ENCODE measurements at places on chromosomes 7 and 10.

GRCh38 chr10:110750931-110751330, 106.8 kb downstream of the RBM20 start:
- no peak for DNase-seq

DNA sequence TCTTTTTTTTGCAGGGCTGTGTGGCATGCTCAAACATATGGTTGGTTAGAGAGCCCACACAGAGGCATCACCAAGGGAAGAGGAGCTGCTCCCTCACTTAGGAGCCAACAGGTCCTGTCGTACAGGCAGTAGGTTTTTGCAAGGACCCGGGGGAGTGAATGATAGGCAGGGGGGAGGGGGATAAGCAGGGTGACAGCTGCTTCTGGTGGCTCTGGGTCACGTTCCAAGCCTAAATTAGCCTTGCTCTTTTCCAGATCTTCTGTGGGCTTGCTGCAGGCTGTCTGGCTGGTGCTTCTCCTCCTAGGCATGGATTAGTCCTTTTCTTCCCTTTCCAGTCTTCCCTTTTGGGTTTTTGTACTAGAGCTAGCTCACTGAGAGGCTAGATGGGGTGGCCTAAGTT, 117.7 kb upstream of the PODXL start:
- no peak for DNase-seq

- no peak for DNase-seq
Measured at GRCh38 chr10:61329854-61330253, 123.3 kb downstream of the TMEM26 start.

GRCh38 chr7:123355576-123356190, 155.9 kb upstream of the SLC13A1 start:
- DNase-seq, result no peak

DNA sequence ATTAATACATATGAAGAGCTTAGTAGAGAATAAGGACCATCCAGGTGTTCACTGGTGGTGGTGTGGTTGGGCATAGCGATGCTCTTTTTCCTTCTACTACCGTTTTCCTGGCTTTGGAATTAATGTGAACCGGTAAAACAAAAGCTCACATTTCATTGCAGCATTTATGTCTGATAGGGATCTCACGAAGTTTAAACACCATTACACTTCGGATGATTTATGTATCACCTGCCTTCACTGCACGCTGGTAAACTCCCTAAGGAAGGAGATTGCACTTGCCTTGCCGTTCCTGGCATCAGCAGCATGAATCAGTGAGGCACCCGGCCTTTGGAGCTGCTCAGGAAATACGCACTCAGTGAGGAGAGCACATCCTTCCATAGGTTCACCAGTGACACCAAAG, 47.5 kb downstream of the WIPF3 start:
- no peak for DNase-seq

- DNase-seq, result no peak
Measured at GRCh38 chr7:14859267-14859666, 43.3 kb downstream of the DGKB start.

DNA sequence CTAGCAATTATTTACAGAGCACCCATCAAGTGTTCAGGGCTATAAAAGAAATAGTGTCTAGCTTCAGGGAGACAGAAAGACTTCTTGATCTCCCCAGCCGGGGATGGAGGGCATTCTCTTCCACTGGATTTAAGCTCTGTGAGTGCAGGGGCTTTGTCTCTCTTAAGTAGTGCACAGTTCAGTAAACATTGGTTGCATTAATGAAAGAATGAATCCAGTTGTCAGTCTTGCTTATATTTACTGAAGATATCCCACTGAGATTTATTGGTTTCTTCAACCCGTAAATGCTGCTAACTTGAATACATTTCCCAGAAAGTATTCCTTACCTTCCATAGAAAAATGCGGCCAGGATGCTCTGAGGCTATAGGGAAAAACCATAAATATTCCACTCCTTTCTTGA, 41.9 kb downstream of the AUTS2 start:
- no peak for DNase-seq

GRCh38 chr10:11386044-11386443, 225.4 kb downstream of the USP6NL start:
- no peak for DNase-seq

DNA sequence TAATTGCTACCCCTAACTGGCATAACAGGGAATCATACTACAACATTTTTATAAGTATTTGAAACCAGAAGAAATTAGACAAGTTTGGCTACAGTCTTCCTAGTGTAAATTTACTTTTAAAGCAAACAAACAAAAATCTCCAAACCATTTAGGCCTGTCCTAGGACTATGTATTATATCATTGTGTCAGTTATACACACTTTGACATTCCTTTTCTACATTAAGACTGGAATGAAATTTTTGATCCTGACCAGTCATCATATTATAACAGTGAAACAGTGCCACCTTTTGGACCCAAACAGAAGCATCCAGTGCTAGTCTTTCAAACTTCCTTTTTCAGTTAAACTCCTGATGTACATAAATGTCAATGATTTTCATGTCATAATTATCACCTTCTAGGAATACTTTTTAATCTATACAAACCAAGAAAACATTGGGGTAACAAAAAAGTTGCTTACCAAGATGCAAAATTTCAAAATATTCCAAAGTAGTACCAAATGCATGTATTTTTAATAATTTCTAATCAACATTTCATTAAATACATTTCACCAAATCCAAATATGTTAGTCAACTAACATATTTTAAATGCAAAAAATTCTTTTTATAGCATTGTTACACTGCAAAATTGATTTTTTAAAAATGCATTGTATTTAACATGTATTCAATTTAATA, 75.7 kb downstream of the IMMP2L start:
- DNase-seq, result no peak

GRCh38 chr7:44461387-44461786, 29.1 kb downstream of the NUDCD3 start:
- DNase-seq, result no peak

- no peak for DNase-seq
Measured at GRCh38 chr10:124748166-124748565, 4.0 kb upstream of the FAM53B start.

GRCh38 chr7:146401939-146402338, 285.3 kb downstream of the CNTNAP2 start:
- no peak for DNase-seq

DNA sequence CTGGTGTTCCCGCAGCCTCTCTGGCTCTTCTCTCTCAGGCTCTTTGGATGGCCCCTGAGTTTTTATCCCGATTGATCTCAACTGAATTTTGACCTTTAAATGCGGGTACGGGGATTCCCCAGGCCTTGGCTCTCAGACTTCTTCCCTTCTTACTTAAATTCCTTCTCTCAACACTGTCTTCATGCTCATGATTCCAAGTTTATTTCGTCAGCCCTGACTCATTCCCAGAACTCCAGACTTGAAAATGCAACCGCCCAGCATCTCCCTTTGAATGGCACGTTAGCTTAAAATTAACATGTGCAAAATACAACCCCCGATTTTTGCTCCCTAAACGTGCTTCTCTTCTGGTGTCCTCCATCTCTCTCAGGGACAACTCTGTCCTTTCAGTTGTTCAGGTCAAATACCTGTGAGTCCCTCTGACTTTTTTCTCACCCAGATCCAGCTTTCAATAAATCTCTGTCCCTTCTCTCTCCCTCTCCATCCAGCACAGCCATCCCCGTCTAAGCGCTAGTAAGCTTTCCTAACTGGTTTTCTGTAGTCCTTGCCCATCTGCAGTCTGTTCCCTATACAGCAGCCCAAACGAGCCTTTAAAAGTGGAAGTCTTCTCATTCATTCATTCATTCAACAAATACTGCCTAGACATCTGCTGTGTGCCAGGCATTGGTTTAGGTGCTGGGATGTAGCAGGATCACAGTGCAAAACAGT, 7.1 kb downstream of the HECW1 start:
- DNase-seq, result no peak

GRCh38 chr7:136027160-136027559, 50.0 kb upstream of the MTPN start:
- DNase-seq, result no peak

GRCh38 chr7:41268878-41269277, 434.0 kb downstream of the INHBA start:
- DNase-seq, result no peak

DNA sequence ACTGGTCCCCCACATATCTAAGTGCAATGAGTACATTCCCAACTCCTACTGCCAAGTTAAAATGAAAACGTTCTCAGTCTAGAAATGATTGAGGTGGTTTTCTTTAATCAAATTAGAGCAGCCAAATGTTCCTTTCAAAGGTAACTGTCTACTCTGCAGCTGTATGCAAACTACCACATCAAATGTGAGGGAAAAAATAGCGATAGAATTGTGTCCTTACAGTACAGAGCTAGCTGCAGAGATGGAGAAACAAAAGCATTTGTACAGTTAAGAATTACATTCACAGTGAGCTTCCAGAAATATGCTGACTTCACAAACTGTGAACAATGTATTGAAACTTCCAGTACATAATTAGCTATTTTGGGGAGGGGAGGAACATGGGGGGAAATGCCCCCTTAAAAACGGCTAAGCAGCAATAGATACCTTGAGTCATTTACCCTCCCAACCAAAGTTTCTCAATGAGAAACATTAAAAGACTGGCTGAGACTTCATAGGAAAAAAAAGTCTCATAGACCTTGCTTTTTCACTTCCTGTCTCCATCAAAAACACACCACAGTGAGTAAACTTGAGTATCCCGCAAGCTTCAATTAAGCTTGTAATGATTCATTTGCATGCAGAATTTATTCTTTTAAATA, 22.9 kb downstream of the CDK6 start:
- DNase-seq, result no peak

GRCh38 chr10:11488126-11488525, 123.3 kb downstream of the USP6NL start:
- DNase-seq, result no peak

DNA sequence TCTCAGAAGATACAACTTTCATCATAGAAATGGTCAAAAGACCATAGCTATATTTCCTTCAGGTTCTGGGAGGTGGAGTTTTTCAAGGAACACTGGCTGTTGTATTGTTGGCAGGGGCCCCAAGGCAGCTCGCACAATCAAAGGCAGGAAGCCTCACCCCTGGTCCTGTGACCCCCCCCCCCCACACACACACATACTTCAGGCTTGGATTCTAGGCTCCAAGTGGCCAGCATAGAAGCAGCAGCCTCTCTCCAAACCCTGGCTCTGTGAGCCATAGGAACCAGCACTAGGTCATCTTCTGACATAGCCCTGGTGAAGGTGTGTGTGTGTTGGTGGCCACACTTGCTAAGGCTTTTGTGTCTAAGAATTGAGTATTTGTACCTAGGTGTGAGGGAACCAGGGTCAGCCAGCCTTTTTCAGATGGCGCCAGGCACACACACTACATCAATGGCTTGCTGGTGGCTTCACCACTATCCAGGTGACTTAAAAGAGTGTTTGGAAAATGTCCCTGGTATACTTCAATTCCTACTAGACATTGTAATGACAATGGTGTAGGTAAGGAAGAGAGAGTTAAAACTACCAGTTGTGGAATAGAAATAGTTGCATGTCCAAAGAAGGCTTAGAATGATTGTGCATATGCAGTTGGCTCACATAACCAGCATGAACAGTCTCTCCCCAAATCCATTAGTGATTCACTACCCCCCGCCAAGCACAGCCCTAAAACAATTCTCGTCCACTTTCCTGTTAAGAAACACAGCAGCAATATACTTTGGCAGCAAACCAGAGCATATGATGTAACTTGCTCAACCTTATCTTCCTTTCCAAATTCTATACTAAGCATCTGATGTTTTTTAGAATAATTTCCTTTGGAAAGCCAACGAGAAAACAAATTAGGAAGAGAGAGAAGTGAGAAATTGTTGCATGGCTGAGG, 91.3 kb downstream of the AVL9 start:
- no peak for DNase-seq

GRCh38 chr10:103742824-103743223, 112.6 kb downstream of the SH3PXD2A start:
- DNase-seq, result no peak

DNA sequence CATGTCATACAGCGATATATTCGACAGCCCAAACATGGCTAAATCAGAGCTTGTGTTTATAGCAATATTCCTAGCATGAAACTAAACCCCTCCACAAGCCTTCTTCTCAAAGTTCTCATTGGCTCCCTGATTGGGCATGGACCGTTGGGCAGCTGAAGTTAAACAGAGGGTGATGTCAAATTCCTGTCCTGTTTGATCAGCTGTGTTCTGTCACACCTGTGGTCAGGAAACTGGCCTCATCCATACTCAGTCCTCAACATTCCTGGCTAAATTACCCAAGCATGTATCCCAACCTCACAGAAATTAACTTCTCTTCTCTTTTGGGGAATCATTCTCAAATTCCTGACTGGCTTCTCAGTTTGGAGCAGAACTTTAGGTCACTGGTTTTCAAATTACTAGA, 107.9 kb downstream of the ODAD2 start:
- no peak for DNase-seq

GRCh38 chr7:78709658-78710057, 743.8 kb downstream of the MAGI2 start:
- no peak for DNase-seq
